HFFc6 (cell line): ENCODE measurements at places on chromosomes 11 and 22.

GRCh38 chr11:37407461-37407860 is 809.4 kb upstream of the RAG2 start:
- DNase-seq, result no peak

GRCh38 chr11:125401235-125401634 is 94.8 kb downstream of the FEZ1 start:
- no peak for DNase-seq

GRCh38 chr11:106022795-106023275 is 795 bp upstream of the MSANTD4 start:
- DNase-seq, result no peak

- DNase-seq, result no peak
These were observed 19.3 kb downstream of the SYN3 start for GRCh38 chr22:33038836-33039235.

DNA sequence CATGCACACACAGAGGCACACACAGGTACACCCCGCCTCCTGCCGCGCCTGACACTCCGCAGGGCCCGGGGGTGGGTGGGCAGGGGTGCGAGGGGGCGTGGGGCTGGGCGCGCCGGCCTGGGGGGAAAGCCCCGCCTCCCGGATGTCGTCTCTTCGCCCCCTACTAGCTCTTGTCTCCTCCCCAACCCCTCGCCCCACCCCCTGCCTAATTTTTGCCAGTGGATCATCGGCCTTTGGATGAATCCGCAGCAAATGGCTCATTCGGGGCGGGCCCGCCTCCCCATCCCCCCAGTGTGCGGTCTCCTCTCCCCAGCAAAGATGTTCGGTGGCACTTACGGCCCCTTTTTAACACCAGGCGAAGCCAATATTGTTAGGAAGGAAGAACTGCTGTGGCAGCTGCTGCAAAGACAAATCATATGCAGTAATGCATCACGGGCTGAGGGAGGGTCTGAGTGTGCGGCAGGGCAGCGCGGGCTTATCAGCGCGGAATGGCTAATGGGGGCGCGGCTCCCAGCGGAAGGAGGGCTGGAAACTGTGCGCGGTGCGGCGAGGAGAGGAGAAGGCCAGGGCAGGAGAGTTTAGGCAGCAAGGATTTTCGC is 13.4 kb upstream of the NECTIN1 start:
- no peak for DNase-seq

DNA sequence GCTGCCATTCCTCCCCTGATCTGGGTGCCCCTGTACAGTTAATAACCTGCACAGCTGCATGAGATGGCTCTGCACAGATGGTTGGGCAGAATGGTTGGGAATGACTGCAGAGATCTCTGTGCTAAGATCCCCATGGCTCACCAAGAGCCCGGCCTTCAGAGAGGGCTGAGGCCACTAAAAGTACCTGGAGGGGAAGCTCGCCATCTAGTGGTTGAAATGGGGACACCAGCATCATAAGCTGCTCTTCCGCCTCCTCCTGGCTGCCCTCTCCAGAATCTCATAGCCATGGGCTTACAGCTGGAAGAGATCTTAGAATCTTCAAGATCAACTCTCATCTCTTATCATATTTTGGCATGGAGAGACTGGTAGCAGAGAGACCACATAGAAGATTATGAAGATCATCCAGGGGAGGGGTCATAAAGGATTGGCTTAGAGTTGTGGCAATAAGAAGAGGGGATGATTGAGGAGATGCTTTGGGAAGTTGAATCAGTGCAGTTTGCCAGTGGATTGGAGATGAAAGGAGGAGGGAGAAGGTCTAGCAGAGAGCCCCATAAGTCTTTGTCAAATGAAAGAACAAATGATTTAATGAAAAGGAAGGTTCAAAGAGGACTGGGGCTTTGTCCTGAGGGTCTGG is 22.0 kb upstream of the TLCD5 start:
- peak; percentile 67 for DNase-seq
